ENCODE measurements at places on chromosomes 4 and X.
A peak's percentile ranks its signal among the peaks of the same experiment; 100 is the strongest.

- H3K36me3 ChIP-seq, result no peaks in the 10 kb centered on the region
- H3K4me1 ChIP-seq, result no peaks in the 10 kb centered on the region
- no peaks in the 10 kb centered on the region for H3K27me3 ChIP-seq
- no peak for DNase-seq
Observed at GRCh38 chr4:85492336-85492735, 17.4 kb downstream of the ARHGAP24 start.

DNA sequence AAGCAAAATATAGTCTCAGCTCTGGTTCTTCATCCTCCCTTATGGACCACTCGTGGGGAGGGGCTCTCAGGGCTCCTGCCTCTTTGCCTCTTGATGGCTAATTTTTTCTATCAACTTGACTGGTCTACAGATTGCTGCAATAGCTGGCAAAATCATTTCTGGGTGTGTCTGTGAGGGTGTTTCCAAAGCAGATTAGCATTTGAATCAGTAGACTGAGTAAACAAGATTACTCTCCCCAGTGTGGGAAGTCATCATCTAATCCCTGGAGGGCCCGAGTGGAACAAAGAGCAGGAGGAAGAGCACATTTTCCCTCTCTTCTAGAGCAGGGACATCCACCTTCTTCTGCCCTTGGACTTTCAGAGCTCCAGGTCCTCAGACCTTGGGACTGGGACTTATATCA lies 153.5 kb downstream of the STK32B start:
- no peak overlapping the region for H3K27ac ChIP-seq
- H3K36me3 ChIP-seq, result no peaks in the 10 kb centered on the region
- H3K4me3 ChIP-seq, result no peak overlapping the region
- DNase-seq, result no peak

DNA sequence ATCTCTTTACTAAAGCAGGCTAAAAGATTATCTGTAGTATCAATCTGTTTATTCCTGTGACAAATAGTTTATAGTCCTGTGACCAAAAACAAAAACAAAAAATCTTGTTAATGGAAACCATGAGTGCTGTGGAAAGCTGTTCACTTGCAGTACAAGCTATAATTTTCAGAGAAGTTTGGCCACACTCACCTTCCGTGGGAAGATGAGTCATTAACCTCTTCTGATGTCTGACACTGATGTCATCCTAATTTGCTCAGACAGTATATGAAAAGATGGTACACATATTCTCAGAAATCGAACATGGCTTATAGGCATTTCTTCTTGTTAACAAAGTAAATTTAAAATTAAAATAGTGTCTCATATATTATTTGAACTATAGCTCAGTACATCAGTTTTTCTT lies 19.9 kb upstream of the ENPP6 start:
- H3K4me3 ChIP-seq, result no peak overlapping the region
- H3K27ac ChIP-seq, result no peak overlapping the region
- H3K4me1 ChIP-seq, result no peaks in the 10 kb centered on the region
- no peaks in the 10 kb centered on the region for H3K36me3 ChIP-seq

DNA sequence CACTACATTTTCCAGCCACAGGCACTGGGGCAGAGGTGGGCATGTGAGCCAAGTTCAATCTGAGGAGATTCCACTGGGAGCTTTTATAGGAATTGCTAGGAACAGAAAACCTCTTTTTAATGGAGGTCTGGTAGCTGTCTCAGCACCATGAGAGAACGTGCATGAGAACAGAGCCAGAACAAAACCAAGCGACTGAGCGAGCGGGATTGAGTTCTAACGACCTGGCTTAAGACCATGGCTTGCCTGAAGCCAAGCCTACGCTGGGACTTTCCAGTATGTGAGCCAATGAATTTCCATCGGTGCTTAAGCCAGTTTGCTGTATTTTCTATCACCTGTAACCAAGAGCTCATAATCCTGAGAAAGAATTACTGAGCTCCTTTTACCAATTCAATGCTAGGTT lies 183.7 kb downstream of the NR3C2 start:
- no peaks in the 10 kb centered on the region for H3K27me3 ChIP-seq
- H3K36me3 ChIP-seq, result no peaks in the 10 kb centered on the region
- no peak overlapping the region for H3K27ac ChIP-seq
- no peak overlapping the region for H3K4me3 ChIP-seq
- peak; percentile 22 for DNase-seq
- H3K4me1 ChIP-seq, result no peaks in the 10 kb centered on the region

DNA sequence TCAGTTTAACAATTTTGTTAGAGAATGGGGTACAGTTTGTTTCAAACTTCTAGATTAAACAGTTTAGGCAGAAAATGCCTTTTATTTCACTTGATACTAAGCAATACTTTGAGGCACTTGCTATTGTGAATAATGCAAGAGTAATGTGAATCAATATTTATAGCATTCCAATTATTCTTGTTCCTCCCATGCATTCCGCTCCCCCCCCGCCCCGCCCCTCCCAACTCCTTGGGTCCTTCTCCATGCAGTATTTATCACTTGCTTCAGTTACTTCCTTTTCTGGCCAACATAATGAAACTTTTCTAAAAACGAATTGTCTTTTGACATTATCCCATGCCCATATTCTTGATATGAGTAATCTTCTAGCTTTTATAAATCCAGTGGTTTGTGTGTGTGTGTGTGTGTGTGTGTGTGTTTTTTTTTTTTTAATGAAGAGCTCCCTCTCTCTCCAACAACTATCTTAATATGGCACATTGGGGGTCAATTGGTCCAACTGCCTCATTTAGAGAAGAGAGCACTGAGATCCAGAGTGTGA lies 1.6 kb downstream of the BANK1 start:
- H3K4me1 ChIP-seq, result no peaks in the 10 kb centered on the region
- DNase-seq, result no peak
- H3K27me3 ChIP-seq, result no peaks in the 10 kb centered on the region
- H3K36me3 ChIP-seq, result no peaks in the 10 kb centered on the region
- no peak overlapping the region for H3K27ac ChIP-seq
- H3K4me3 ChIP-seq, result no peak overlapping the region

DNA sequence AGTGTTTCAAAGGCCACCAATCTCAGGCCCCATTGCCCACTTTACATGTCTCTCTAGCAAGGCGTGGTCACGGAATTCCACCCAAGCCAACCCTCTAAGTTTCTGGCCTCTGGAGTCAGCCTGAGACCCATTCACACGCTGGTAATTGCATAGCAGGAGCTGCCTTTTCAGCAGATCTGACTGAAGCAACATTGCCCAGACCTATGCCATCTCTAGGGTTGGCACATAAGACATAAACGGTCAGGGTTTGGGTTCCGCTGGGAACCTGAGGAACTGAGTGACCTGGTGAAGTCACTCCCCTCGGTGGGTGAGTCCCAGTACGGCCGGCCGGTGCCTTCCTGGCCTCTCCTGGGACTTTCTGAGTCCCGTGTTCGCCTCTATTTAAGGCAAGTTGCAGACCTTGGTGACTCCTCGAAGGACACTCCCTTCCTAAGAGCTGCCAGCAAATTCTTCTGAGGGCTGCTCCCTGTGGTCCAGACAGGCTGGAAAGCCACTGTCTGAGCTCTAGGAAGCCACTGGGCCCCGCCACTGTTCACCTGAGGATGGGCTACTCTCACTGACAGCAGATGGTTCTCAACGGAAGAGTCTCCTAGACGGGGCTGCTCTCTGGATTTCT lies 15.9 kb downstream of the CTAG1A start:
- no peak overlapping the region for H3K27ac ChIP-seq
- H3K27me3 ChIP-seq, result no peaks in the 10 kb centered on the region
- H3K36me3 ChIP-seq, result no peaks in the 10 kb centered on the region
- H3K4me3 ChIP-seq, result no peak overlapping the region
- H3K4me1 ChIP-seq, result no peaks in the 10 kb centered on the region
- no peak for DNase-seq

Data from uterus (tissue), 4 donors.